ENCODE measurements at places on chromosomes 6 and 20.

GRCh38 chr20:20079102-20079784, 26.9 kb downstream of the CFAP61 start:
- no peak for DNase-seq

DNA sequence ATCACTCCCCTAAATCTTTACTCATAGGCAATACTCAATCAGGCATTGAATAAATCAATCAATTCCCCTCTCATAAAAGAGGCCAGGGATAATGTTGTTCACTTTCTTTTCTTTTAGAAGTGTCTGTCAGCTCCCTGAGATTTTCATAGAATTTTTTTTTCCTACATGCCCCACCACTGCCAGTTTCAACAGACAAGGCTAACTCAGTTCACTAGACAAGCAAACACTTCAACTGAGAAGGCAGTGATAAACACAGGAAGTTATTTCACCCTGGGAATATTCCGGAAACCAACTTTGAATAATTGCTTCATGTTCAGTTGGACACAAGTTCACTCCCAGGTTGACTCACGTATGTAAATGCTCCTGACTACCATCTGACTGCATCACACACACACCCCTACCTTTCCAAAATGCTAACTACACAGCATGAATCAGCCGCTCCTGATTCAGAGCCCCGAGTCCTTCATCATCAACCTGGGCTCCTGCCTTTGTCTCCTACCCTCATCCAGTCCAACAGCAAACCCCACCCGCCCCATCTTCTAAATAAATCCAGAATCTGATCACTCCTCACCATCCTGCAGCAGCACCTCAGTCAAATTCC, 143.9 kb downstream of the BCAS1 start:
- no peak for DNase-seq

DNA sequence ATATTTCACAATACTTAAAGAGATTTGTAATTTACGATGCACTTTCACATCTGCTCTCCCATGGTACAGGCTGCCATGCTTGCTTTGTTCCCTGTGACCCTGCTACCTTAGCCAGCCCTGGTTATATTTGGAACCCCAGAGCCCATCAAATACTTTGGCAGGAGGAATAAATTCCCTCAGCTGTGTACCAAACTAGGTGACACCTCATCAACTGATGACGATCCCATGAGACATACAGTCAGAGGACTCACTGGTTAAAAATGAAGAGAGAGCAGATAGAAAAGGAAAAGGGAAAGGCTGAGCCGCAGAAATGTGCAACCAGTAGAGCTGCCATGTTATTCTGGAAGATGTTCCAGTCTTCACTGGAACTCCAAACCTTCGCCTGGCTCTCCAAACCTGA, 120.0 kb downstream of the SIM1 start:
- DNase-seq = no peak

DNA sequence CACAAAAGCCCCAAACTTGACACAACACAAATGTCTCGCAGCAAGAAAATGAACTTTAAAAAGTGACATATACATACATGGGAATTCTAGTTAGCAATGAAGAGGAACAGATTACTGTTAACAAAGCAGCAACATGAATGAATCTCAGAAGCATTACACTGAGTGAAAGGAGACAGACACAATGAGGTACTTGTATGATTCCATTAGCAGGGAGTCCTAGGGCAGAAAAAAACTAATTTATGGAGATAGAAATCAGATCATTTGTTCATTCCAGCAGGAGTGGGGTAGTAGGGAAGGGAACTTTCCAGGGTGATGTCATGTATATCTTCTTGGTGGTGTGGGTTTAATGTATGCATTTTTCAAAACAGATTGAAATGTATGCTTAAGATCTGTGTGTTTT, 524.4 kb downstream of the KIF16B start:
- DNase-seq = no peak

DNA sequence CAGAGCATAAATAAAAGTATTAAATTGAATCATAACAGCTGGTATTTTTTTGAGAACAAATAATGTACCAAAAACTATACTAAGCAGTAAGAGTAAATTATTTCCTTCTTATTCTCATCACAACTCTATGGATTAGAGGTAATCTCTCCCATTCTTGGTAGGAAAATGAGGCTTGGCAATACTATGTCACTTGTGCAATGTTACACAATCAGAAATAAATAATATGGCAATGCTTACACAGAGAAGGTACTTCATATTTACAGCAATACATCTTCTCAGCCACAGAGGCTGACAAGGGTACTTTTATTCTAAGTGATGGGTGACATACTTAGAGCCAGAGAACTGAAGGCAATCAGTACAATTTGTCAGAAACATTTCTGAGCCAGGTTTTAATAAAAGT, 3.9 kb downstream of the DST start:
- DNase-seq = no peak

DNA sequence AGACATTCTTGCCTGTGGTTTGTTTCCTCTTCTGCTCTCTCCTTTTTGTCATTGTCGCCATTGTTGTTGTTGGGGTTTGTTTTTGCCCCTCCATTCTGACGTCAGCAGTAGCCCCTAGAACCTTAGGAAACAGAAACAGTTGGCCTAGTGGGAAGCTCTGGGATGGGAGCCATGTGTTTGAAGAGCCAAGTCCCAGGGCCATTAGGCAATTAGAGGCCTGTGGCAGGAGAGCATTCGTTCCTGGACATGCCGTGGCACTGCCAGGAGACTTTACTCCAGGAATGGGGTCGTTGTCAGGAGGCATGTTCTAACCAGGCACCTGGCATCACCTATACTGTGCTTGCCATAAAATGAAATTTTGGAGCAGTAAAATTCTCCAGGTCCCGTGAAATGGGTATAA, 39.7 kb downstream of the PPARD start:
- no peak for DNase-seq

DNA sequence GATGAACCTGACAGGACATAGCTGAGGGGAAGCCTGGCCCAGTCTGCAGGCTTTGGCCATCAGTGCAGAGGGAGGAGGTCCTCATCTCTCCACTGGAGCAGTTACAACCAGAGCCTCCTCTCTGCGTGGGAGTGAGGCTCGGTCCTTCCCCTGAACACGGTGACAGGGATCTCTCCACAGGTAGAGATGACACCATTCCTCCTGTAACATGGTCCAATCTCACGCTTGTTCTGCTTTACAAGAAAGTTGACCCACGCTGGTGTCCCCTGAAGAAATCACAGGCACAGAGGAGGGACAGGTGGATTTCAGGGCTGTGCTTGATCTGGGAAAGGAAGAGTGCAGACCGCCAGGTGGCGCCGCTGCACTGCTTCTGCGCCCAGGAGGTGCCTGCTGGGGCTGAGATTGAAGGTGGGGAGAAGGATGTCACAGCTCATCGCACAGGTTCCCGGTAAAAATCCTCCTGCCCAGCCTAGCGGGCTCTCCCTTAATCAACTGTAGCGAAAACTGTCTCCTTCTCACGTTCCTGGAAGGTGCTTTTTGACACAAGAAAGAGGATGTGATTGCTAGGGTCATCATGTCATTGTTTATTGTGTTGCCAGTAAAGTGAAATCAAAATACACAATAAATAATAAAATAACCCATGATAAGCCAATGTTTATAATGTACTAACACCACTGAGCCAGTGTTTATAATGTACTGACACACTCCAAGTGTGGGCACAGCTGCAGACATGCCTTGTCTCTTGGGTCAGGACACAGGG, 20.4 kb downstream of the HLA-G start:
- DNase-seq = peak; percentile 77

DNA sequence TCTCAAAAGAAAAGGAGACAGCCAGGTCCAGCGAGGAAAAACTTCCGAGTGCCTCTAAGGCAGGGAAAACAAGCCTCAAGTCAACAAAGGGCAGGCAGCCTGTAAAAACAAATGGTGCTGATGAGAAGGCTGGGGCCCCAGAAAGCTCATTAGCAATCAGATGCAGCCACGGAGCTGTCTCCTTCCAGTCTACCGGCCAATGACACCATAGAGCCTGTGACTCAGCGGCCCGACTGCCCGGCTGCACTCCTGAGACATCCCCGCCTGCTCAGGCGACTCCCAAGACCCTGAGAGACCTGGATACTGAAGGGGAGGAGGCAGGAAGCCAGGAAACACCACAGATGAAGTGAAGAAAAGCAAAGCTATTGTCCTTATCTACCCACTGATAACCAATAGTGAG, 120.1 kb upstream of the HDDC2 start:
- no peak for DNase-seq

DNA sequence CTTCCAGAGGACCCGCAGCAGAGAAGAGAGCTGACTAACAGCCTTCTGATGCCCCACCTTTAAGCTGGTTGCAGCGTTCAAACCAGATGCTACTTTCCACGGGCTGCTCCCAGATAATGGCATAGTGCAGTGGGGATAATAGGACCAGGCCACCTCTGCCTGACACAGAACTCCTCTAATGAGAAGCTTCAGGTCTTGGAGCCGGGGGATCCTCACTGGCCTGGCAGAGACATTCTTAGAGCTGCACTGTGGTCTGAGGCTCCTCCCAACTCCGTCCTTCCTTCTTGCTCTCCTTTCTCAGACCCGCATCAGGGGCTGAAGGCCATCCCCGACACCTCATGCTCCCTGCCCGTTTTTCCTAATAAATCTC, 206.6 kb upstream of the MARCKS start:
- no peak for DNase-seq

GRCh38 chr6:161057103-161058091, 65.8 kb downstream of the MAP3K4 start:
- DNase-seq = no peak

- no peak for DNase-seq
Measured at GRCh38 chr6:116405652-116406356, 35.1 kb downstream of the DSE start.

DNA sequence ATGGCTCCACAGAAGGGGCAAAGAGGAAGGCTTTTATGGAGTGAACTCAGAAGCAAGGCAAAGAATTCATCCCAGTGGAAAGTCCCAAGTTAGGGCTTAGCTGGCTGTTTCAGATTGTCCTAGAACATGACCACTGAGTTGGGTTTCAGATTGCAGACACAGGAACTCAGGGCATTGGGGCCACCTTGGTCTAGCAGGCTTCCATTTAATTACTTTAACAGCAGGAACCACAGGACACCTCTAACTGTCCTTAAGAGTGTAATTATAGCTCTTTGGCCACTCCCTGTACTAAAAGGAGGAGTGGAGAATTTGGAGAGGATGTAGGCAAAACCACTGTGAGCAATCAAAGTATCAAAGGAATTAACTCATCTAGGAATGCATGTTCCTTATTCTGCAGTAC, 150.6 kb upstream of the AGPAT4 start:
- no peak for DNase-seq

- DNase-seq = no peak
Measured at GRCh38 chr20:35598899-35599775, 16.5 kb upstream of the SPAG4 start.

DNA sequence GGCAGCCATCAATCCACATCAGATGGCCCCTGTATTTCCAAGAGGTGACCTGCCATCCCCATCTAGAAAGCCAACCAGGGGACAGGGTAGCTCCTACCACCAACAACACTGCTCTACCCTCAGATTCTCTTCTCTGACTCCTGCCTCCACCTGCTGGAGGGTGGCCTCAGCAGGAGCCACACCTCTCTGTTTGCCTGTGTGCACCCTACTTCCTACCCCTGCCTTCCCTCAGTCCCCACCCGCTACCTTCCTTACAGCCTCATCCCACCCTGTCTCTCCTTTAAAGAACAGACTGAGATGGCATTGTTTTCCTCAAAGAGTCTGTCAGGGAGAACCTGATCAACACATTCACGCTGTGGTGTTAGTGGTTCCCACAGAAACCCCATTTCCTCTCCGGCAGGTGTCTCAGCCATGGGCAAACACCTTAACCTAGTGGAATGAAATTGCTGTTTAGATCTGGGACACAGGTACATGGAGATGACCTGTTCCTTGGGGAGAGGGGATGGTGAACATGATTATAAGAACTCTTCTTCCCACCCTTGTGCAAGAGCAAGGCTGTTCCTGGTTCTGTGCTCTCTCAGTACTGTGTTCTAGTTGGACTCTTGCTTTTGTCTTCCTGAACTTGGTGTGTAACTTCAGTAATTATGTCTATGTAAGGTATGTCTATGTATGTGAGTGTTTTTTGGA, 1.8 kb downstream of the ENTPD6 start:
- DNase-seq = no peak

GRCh38 chr20:38725931-38726803, 1.9 kb downstream of the SLC32A1 start:
- DNase-seq = no peak

DNA sequence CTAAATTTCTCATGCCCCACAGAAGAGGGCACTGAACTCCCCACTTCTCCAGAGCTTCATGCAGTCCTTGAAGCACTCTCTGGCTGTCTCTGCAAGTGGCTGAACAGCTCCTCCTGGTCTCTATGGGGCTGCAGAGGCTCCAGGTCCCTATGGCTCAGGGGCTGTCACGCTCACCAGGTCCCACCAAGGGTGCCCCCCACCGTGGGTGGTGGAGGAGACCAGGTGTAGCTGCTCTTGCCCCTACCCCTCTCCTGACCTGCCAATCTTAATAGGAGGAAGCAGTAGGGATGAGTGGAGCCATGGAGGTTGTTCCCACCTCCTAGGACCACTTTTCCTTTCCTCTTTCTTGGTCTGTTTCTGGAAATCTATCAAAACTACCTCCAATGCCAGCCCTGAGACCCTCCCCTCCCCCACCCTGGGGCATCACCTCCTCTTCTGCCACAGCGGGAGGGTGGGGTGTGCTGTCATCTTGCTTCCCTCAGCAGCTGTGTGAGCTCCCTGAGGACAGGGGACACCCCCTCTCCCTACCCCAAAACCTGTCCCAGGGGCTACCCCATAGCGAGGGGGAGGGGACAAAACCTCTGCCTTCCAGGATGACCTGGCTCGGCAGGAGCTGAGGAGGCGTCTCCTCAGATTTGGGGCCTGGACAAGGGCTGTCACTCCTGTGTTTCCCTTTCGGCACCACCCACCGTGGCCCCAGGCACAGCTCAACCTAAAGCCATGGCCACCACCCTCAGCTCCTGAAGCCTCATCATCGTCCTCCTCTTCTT, 12.0 kb upstream of the RAET1E start:
- DNase-seq = peak; percentile 40

DNA sequence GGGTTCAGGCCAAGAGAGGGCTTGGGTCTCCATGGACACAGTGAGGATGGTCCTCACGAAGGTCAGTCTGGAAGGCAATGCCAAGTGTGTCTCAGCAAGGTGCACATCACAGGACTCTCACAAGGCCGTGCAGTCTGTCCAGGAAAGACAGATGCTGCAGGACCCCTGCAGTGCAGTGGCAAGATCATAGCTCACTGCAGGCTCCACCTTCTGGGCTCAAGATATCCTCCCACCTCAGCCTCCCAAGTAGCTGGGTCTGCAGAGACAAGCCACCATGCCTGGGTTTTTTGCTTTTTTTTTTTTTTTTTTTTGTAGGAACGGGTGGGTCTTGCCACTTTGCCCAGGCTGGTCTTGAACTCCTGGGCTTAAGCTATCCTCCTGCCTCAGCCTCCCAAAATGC, 26.4 kb downstream of the ZMYND8 start:
- DNase-seq = no peak

GRCh38 chr6:33979750-33980149, 166.1 kb downstream of the GRM4 start:
- DNase-seq = peak; percentile 42

Measured in left forelimb (tissue), 1 donor.